ENCODE measurements at places on chromosomes 4 and X.

- DNase-seq = no peak
Observed at GRCh38 chrX:115372152-115372551, 82.6 kb downstream of the LUZP4 start.

- DNase-seq = no peak
Observed at GRCh38 chr4:169239221-169239905, 31.4 kb downstream of the SH3RF1 start.

DNA sequence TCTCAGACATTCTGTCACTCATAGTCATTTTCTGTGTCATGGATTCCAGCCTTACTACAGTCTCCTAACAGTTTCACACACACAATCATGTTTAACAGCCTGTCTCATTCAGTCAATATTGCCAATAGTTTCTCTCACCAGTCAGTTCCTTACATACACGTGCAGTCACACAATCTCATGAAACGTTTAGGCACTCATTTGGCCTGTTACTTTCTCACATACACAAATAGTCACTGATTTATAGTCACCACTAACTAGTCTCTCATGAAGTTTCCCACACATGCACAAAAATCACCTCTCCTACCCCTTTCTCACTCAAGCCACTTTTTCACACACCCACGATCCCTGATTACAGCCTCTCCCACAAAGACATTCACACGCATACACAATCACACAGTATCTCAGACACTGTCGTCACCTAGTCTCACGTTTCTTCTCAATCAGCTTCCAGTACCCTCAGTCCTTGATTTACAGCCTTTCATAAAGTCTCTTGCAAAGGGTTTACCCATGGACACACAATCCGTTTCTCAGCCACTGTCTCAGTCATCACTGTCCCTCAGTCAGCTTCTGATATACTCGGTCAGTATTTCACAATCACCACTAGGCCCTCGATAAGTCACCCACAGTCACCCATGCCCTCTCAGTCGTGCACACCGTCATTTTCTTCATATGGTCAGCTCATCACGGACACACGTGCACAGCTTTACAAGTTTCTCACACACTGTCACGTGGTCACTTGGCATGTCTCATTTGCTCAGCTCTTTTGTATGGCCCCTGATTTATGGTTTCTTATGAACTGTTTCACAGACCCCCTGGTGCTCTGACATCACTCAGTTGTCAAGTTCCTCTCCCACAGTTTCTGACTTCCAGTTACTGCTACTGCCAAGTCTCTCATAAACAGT, 4.2 kb upstream of the CFP start:
- DNase-seq = no peak

DNA sequence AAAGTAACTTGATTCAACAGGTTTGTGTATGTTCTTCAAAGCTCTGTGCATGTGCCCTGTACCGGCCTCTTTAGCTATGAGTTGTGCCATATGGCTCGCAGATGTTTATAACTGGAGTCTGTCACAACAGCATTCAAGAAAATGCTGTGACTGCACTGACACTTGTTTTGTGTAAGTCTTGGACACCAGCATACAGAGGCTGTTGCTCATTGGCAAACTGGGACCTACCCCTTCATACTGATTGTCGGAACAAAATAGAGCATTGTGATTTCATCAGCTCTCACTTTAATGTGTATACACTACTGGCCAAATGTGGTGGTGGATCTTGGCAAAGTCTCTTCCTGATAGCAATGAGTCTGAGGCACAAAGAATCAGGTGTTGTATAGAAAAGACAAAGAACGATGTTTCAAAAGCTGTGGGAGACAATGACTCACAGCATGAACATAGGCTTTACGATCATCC, 133.9 kb downstream of the EGF start:
- DNase-seq = no peak

DNA sequence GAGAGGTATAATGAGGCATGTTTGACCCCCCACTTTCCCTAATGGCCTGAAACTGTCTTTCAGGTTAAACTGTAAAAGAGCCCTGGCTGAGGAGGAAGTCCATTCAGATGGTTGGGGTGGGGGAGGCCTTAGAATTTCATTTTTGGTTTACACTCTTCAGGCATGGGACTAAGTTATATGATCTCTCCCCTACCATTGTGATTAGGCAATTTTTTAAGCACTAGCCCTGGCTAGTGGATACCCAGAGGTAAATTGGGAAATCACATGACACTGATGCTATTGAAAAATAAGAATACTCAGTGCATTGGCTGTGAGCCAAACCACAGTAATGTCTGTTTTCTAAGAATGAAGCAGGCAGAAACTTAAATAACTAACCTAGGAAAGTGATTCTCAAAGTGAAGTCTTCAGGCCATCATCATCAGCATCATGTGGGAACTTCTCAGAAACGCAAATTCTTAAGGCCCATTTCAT, 149.7 kb downstream of the RRAGB start:
- no peak for DNase-seq

DNA sequence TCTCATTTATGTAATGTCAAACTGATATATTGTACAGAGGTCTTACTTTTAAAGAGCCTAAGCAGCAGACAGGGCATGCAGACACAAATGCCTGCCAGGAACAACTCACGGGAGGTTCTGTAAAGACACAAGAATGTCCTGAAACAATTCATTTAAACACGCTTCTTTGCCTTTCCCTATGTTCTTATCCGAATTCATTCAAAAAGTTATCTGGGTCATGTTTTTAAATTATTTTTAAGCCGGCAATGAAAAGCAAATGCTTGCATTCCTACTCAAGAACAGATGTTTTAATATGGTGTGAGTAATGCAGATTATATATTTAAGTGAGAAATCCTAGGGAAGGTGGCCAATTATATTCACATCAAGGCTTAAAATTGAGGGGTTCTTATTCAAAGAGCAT, 192.6 kb downstream of the PDGFC start:
- no peak for DNase-seq

- DNase-seq = no peak
Observed at GRCh38 chr4:148800336-148800885, 358.2 kb upstream of the NR3C2 start.

DNA sequence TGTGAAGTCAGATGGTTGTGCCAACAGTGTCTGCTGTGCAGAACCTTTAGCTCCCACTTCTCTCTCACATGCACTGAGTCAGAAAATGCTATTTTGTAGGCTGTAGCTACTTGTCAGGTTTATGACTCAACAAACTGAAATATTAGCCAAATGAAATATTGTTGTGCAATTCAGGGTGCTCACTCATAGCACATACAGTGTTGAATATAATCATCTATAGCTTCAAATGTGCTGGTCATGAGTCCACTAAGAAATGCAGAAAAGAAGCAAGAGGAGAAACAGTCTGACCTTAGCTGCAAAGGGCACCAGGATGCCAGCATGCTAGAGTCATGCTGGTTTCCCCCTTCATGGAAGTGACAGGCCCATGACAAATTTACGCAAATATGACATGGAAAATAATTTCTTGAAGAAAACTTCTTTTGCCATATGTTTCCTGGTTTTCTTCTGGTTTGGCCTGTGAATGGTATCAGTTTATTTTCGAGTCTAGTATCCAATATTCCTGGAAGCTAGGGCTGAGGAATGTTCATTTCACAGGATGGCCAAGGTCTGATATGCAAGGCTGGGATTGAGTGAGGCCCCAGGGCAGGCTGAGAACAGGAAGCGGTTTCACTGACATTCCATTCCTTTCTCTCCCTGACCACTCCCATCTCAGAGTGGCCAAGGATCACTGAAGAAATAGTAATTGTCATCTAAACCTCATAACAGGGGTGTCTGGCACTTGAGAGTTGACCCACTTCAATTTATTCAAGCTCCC, 10.3 kb upstream of the CXCL2 start:
- no peak for DNase-seq

GRCh38 chr4:38354421-38354820, 309.6 kb upstream of the KLF3 start:
- no peak for DNase-seq

DNA sequence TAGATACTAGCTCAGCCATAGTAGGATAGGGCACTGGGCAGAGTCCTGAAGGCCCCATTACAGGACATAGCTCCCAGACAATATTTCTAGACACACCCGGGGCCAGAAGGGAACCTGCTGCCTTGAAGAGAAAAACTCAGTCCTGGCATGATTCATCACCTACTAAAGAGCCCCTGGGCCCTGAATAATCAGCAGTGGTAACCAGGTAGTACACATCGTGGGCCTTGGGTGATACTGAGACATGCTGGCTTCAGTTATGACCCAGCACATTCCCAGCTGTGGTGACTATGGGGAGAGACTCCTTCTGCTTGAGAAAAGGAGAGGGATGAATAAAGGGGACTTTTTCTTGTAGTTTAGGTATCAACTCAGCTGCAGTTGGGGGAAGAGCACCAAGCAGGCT, 104.3 kb upstream of the STK26 start:
- no peak for DNase-seq

DNA sequence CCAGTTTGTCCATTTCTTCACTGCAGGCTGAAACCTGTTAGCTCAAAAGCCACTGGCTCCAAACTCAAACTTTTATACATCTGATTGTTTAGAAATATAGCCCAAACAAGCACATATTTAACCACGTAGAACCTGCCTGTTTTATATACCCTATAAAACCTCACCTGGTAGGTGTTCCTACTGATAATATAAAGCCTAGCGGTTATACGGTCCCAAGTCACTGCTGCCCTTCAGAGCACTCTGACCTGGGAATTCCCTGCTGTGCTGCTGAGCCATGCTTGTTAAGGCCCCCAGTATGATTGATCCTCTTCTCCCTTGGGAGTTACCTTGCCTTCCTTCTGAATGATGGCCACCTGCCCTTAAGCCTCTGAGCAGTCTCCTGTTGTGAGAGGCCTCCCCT, 432.8 kb upstream of the LCORL start:
- DNase-seq = no peak

- DNase-seq = no peak
Observed at GRCh38 chr4:127685292-127685691, 44.9 kb upstream of the SLC25A31 start.
